ENCODE measurements at places on chromosomes 11 and 22. TPM values are rescaled to one million over a fixed set of nuclear protein-coding genes. Genes with fewer than 3 reads are reported as not detected.

DNA sequence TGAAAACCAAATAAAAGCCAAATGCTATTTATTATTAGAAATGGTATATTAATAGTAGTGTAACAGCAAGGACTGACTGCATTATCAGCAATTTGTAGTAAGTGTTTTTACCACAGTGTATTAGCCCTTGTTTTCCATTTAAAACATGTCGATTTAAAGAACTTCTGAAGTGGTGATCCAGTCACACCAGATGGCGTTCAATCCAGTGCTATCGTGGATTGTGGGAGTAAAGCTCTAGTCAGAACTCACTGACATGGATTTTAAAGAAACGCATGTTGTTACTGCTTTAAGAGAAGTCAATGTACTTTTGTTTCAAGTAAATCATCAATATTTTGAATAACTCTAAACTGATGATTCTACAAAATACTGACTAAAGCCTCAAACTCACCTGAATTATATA, 51.1 kb downstream of the LARGE2 start:
- DNase-seq = no peak

GRCh38 chr22:19291218-19291579, 320 bp downstream of the CLTCL1 start:
- peak; percentile 32 for DNase-seq

DNA sequence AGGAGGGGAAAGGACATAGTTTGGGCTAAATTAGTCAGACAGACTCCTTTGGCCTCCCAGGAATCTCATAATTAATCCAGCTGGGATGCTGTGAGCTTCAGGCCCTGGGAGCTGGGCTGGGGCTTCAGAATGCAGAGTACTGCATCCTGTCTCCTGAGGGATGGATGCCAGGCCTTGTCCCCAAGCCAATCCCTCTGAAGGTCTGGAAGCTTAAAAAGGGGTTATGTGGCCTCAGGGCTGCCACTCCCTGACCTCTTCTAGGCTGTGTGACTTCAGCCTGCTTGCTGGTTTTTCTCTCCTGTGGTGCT, 6.9 kb upstream of the LRRC32 start:
- no peak for DNase-seq

DNA sequence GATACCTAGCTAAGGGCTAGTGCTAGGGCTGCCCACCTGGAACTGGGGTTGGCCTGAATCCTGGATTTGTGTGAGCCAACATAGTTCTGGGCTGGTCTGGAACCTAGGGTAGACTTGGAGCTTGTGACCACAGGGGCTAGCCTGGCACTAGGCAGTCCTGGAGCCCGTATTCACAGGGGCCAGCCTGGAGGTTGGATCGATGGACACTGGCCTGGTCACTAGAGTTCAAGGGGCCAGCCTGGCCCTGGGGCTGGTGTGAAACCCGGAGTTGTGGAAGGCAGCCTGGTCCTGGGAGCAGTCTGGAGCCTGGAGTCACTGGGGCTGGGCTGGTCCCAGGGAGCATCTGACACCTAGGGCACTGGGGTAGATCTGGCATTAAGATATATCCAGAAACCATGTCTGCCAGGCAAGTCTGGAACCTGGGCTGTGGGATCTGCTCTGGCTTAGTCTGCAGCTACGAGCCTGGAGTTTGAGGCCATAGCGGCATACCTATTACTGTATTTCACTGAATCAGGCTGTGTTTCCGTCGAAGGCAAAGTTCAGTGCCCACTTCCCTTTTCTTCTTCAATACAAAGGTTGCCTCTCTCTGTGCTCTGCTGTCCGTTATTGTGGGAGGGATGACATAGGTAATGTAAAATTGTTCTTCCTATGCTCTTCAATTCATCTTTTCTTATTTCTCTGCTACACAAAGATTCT, 9.1 kb upstream of the GLYATL1B start:
- DNase-seq = no peak

Gene MTCH2
- 227 TPM for total RNA-seq

Gene LYVE1
- not detected for total RNA-seq

Gene OR8D1
- not detected for total RNA-seq

DNA sequence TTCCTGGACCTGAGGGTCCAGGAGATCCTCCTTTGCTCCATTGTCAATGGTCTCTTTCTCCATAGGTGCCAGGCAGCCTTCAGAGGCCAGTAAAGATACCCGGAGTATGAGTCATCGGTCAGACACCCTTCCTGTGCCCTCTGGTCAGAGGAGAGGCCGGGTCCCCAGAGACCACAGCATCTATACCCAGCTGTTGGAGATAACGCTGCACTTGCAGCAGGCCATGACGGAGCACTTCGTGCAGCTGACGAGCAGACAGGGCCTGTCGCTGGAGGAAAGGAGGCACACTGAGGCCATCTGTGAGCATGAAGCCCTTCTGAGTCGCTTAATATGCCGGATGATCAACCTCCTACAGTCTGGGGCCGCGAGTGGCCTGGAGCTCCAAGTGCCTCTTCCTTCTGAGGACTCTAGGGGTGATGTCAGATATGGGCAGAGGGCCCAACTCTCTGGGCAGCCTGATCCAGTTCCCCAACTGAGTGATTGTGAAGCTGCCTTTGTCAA, at the start of gene ACCSL:
ACCSL (plus strand) TSS at position 51 of the 501 bp plus-strand sequence; CDS start at position 107, 56 bp downstream.
- peak; percentile 44 for DNase-seq

GRCh38 chr11:119906376-119906775, 177.4 kb upstream of the NECTIN1 start:
- DNase-seq = no peak

DNA sequence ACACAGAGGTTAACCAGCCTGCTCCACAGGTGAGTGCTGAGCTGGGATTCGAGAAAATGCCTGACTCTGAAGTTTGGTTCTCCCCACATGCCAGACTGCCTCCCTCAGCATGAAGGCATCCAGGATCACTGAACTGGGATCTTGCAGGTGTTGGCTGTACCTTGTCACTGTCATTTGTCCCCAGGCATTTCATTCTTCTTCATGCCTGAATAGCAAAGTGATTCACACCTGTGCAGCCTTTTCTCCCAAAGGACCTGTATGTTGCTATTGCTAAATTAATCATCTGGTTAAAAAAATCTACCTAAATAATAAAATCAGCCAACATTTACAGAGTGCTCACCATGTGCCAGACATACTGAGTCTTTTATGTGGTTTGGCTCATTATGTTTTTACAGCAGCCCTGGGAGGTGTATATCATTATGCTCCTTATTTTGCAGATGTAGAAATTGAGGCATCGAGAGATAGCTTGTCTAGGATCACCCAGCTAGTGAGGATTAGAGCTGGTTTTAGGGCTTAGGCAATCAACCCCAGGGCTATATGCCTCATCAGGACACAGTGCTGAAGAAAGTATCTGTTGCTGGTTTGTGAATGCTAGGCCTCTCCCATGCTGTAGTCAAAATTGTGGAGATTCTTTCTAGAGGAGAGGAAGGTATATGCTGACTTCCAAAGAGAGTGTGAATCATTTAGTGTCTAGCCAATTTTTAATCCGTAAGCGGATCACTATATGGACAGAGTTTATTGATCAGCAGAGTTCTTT, 204.4 kb downstream of the HIPK3 start:
- no peak for DNase-seq

DNA sequence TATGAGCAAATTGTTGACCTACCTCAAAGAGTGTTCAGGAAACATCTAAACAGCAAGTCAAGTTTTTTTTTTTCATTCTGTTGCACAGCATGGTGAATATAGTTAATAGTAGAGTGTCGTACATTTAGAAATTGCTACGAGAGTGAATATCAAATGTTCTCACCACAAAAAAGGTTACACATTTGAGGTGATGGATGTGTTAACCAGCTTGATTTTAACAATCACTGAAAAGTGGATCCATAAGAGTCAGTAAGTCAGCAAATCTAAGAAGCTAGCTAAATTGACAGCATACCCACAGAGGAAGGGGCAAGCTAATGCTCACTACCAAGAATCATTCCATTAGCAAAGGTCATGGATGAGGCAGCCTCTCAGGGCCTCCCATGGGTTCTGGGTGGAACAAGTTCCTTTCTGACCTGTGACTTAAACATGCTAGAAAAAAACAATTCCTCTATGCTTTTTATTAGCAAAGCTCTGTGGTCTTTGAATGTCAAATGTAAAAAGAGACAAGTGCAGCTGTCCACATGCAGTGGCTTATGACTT, 235.4 kb upstream of the CCDC179 start:
- DNase-seq = no peak

DNA sequence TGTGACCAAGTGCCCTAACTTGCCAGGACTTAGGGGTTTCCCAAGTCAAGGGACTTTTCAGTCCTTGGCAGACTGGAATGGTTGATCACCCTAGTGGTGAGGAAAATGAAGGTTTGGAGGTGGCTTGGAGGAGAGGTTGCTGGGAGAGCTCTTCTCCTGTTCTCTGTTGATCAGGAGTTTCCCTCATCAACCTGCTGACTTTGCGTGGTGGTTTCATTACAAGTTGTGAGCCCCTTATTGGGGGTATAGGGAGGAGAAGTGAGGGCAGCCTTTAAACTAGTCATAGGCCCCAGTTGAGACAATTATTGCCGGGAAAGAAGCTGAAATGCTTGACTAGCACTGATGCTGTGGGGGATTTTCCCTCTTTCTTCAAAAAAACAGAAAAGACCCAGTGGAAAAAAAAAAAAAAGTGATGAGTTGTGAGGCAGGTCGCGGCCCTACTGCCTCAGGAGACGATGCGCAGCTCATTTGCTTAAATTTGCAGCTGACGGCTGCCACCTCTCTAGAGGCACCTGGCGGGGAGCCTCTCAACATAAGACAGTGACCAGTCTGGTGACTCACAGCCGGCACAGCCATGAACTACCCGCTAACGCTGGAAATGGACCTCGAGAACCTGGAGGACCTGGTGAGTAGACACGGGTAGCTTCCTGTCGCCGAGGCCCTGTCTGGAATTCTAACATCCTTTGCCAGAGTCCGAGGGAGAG, at the start of gene CXCR5:
CXCR5 (plus strand) TSS at position 525 of the 704 bp plus-strand sequence; CDS start at position 575, 50 bp downstream.
- DNase-seq = no peak

DNA sequence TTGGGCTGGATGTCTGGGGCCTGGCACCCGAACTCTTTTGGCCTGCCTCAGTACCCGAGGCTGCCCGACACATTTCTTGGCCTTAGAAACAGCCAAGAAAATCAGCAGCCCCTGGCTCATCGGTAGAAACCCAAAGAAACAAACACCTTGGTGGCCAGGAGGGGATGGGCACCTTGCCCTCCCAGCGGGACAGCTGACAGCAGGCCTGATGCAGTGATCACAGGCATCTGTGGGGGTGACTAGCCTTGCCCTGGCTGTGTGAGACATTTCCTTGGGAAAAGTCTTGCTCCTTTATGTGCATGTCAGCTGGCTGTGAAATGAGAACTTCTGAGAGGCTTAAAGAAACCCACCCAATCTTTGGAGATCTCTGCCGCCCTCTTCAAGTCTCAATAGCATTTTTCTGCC, 60.9 kb downstream of the SMIM38 start:
- no peak for DNase-seq

- no peak for DNase-seq
Observed at GRCh38 chr22:46287873-46288751, 8.6 kb upstream of the GTSE1 start.

Gene GUCY1A2
- 0.34 TPM for total RNA-seq

Gene CAPRIN1
- 176 TPM for total RNA-seq

GRCh38 chr11:106193956-106194355, 116.5 kb downstream of the AASDHPPT start:
- DNase-seq = no peak

DNA sequence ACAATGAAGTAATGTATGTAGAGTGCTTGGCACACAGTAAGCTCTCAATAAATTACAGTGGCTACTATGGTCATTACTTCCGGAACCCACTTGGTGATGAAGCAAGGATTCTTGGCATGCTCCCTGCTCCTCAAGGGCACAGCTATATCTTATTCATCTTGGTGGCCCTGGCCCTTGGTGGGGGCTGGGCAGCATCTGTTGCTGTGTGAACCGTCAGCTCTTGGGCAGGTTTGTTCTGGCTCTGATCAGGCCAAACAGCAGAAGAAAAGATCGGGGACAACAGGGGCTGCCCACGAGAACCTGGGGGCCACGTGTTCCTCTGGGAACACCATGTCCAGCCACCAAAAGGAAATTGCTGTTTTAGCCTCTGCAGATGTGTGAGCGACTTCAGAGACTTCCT, 136.9 kb upstream of the SYT13 start:
- no peak for DNase-seq

- DNase-seq = no peak
Observed at GRCh38 chr11:19660076-19660475, 52.6 kb upstream of the NAV2 start.

DNA sequence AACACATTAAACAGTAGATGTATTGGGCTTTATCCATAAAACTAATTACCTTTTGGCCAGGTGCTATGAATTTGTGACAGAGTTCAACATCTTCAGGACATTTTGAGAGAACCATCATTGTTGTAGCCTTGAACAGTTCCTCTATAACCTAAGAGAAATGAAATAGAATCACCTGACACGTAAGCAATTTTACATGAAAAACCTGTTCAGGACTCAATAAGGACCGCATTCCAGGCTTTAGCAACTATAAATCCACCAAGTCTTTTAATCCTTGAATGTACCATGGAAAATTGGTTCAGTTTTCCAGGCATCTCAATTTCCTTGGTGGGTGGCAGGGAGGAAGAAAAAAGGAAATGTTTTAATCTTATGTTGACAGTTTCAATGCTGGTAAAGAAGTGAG, 60.9 kb upstream of the GAB2 start:
- DNase-seq = no peak

Gene TEF
- 6.9 TPM for total RNA-seq

GRCh38 chr11:110317516-110317932, 21.1 kb upstream of the RDX start:
- peak; percentile 92 for DNase-seq

DNA sequence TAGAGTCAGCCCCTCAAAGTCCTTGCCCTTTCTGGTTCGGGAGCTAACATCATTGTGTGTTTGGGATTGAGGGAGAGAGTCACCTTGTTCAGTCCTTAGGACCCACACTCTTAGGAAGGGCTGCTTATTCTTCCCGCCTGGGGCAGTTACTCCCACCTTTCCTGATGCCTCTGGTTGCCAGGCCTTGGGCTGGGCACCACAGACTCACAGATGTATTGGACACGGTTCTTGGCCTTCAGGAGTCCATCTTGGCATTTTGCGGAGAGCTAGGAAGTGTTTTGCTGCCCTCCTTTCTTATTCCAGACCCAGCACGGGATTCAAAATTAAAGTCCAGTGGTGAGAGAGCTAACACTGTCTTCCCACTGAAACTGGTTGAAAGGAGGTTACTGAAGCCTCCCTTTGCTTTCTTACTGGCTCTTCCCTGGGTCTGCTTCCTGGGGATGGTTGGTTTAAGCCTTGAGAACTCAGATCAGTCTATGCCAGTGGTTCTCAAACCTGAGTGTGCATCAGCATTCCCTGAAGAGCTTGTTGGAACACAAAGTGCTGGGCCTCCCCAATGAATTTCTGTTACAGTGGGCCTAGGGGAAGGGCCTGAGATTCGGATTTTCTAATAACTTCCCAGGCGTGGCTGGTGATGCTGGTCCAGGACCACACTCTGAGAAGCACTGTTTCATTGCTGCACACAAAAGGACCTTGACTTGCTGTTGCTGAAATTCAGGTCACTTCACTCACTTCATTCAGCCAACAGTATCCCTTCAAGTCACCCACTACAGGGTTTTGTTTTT, 1.4 kb downstream of the OSBP2 start:
- DNase-seq = no peak

GRCh38 chr11:121999651-122000050, 116.4 kb downstream of the BLID start:
- DNase-seq = peak; percentile 15

GRCh38 chr11:117882311-117882905, 6.0 kb upstream of the FXYD6 start:
- DNase-seq = no peak

Gene LARGE2
- total RNA-seq = 0.16 TPM

Gene SNX15
- total RNA-seq = 6.2 TPM

Gene WBP2NL
- 0.19 TPM for total RNA-seq

- no peak for DNase-seq
Observed at GRCh38 chr11:3745161-3745560, 52.2 kb downstream of the NUP98 start.

Data from SK-MEL-5 (cell line).